ENCODE measurements at places on chromosomes 11 and 22.

- DNase-seq, result no peak
Observed at GRCh38 chr11:44507491-44507890, 58.0 kb upstream of the CD82 start.

- DNase-seq, result no peak
Observed at GRCh38 chr11:83639995-83640758, 354.0 kb upstream of the CCDC90B start.

DNA sequence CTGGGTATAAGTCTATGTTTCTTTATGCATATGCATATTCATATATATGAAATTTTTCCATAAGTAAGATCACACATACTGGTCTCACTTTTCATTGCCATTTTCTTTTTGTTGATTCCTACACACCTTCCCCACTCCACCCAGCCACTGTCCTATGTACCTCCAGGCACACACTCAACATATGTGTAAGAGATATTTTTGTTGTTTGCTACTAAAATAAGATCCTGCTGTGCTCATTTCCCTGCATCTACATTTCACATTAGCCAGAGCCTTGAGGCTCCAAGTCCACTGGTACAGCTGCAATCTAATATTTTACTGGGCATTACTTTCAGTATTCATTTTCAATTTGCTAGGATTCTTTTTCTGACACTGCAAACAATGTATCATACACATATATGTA is 8.1 kb upstream of the KRTAP5-10 start:
- no peak for DNase-seq

DNA sequence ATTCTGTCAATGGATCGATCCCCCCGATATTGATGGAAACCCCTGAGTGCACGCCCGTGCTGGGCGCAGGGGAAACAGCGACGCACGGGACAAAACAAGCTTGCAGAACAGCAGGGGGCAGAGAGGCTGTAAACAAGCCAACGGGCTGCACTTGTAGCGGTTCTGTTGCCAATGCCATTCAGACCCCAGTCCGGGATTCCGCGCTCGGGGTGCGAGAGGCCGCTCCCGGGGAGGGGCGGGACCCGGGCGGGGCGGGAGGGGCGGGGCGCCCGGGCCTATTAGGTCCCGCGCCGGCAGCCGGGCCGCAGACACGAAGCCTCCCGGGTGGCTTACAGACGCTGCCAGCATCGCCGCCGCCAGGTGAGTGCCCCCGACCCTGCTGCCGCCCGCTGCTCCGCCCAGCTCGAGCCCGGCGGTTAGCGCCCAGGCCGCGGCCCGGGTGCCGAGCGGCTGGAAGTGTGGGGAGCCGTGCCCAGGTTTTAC is at the start of gene BIK:
Gene BIK, plus strand, starts transcription at position 307 of the 483 bp plus-strand sequence. CDS start 13,273 bp downstream, outside the sequence.
- no peak for DNase-seq

DNA sequence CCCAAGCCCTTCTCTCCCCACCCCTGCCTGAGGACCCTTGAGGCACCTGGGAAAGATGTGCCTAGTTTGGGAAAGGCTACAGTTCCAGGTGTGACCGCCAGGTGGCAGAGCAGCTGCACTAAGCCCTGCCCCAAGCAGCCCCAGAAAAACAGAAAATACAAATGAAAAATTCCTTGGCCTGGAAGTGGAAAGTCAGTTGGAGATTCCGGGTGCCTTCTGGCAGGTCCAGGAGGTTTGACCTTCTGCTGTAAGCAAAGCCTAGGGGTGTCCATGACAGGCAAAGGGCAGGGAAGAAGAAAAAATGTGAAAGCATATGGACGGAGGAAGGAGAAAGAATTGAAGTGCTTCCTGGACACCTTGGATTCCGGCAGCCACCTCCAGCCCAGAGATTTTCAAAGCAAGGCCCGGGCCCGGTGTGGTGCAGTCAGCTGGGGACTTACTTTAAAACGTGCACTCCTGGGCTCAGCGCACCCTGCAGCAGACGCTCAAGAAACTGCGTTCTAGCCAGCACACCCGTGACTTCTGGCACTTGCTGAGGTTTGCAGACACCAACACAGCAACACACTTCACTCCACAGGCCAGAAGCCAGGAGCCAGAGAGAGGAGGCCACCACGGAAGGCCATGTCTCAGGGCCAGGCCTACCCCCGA is 37.3 kb upstream of the SLC22A12 start:
- no peak for DNase-seq

GRCh38 chr11:116232364-116232828 is 540.4 kb downstream of the BUD13 start:
- no peak for DNase-seq

GRCh38 chr11:2464451-2465165 is 19.8 kb downstream of the KCNQ1 start:
- DNase-seq, result no peak

DNA sequence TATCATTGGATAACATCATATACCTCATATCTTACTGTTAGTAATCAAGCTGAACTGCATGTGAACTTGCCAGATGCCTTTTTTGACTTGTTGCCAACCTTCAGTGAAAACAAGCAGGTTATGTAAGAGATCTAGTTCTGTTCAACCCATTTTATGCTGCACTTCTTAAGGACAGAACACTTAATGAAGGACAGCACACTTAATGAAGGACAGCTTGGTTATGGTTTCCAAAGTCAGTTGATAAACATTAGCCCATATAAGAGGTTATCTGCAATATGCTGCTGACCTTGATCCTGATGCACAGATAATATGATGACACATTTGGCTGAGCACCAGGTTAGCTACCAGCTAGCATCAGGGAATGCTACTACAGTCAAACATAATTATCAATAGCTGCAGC is 358.7 kb upstream of the PDGFD start:
- DNase-seq, result no peak

DNA sequence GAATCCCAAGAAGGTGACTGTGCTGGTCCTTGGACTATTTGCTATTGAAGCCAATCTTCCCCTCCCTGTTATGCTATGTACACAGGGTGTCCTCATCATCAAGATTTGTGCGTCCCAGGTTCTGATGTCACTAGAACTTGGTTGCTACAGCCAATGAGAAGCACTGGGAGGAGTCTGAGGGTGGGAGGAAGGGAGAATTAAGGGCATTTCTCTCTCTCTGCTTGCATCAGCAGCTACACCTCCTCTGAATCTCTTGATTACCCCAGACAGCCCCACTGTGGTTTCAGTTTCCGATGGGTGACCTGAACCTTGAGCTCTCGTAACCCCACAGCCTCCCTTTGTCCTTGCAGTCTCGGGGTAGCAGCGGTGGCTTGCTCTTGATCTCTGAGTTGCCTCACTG is 212.4 kb upstream of the SESN3 start:
- no peak for DNase-seq

DNA sequence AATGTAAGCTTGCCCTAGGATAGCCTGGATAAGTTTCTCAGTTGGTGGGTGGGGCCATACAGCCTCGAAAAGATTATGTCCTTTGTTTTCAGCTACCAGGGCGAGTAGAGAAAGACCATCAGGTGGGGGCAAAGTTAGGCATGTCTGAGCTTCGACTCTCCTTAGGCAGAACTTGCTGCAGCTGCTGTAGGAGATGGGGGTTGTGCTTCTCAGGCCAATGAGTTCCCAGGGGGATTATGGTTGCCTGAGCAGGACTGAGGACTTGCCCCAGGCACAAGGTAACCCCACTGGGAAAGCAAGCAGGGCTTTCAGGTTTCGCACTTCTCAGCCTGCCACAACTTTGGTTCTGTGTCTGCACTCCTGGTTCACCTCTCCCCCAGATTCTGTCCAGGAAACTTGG is 173.4 kb upstream of the SESN3 start:
- no peak for DNase-seq

DNA sequence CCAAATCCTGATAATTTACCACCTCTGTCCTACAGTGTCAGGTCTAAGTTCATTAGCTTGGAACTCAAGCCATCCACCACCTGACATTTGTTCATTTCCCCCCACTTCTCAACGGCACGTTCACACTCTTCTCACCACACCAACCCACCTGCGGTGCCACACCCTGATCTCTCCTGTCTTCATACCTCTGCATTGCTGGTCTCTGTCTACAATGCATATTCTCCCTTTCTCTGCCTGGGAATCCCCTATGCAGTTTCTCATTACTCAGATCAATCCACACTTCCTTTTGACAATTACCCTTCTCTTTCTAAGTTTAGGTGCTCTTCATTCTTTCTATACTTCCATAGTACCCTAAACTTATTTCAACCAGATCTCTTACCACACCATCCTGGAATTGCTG is 20.4 kb upstream of the EMSY start:
- DNase-seq, result no peak

All from amniotic stem cell (primary cell).